ENCODE measurements at places on chromosomes 5 and 9. TPM values are rescaled to one million over a fixed set of nuclear protein-coding genes. Genes with fewer than 3 reads are reported as not detected.

GRCh38 chr5:126816649-126817048 is 39.7 kb downstream of the LMNB1 start:
- no peak for DNase-seq

GALNT12 gene
- polyA plus RNA-seq: 5.2 TPM

ENTPD2 gene
- not detected for polyA plus RNA-seq

IFNA21 gene
- not detected for polyA plus RNA-seq
